ENCODE measurements at places on chromosomes 5 and 9. TPM values are rescaled to one million over a fixed set of nuclear protein-coding genes. Genes with fewer than 3 reads are reported as not detected.

Gene TTC33
- total RNA-seq = 11.1 TPM

Gene ECSCR
- 25.4 TPM for total RNA-seq

Gene ORM2
- 29.9 TPM for total RNA-seq

Gene GDA
- total RNA-seq = 0.08 TPM

Gene PDE8B
- total RNA-seq = 3.6 TPM

Gene POLE3
- total RNA-seq = 24.1 TPM

Gene CTXN3
- not detected for total RNA-seq

- DNase-seq = peak; percentile 55
- H3K27me3 ChIP-seq = no peaks in the 10 kb centered on the region
- no peak overlapping the region for H3K4me3 ChIP-seq
- H3K4me1 ChIP-seq = peaks cover 45% of the 10 kb centered on the region
- H3K36me3 ChIP-seq = no peaks in the 10 kb centered on the region
- peak overlapping the region; percentile 70 for H3K27ac ChIP-seq
These were observed 2.7 kb downstream of the NDST1 start for GRCh38 chr5:150510460-150511263.

DNA sequence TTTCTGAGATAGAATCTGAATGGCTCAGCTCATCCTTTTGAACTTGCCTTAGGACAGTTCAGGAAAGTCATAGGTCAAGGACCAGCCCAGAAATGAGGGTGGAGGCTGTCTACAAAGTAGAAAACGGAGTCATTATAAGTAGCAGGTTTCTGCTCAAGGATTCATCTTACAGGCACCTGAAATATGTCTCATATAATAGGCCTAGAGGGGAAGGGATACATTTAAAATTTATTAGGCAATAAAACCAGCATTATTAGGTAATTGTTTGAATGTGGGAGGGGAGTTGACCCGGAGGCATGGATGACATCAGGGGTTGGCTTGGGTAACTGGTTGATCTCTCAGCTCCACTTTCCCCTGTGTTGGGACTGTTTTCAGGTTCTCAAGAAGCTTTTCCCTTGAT lies 11.9 kb upstream of the GALNT10 start:
- H3K4me1 ChIP-seq = no peaks in the 10 kb centered on the region
- no peaks in the 10 kb centered on the region for H3K36me3 ChIP-seq
- no peak overlapping the region for H3K27ac ChIP-seq
- DNase-seq = no peak
- H3K4me3 ChIP-seq = no peak overlapping the region
- H3K27me3 ChIP-seq = no peaks in the 10 kb centered on the region

- H3K27ac ChIP-seq = no peak overlapping the region
- H3K4me1 ChIP-seq = no peaks in the 10 kb centered on the region
- no peak for DNase-seq
- no peaks in the 10 kb centered on the region for H3K36me3 ChIP-seq
These were observed 20.1 kb upstream of the COL15A1 start for GRCh38 chr9:98923451-98924123.

DNA sequence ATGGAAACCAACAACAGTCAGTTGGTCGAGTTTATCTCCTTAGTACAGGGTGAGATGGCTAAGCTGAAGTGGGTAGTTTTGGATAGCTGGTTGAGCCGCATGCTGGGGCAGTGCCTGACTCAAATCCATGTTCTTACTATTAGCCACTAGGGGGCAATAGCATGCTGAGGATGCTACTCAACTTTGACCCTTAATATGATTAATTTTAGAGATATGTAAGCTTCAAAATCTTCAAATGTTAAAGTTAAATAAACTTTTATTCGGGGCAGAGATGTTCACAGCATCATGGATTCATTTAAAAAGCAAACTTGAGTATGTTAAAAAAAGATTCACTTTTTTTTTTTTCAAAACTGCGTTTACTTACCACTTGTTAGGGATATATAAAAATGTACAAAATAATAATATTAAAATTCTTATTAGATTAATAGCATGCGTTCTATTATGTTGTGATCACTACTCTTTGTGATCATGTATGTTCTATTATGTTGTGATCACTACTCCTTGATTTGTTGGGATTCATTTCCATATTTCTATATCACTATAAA lies 57.0 kb downstream of the C9orf153 start:
- H3K27ac ChIP-seq = no peak overlapping the region
- H3K4me1 ChIP-seq = no peaks in the 10 kb centered on the region
- no peaks in the 10 kb centered on the region for H3K36me3 ChIP-seq
- no peak overlapping the region for H3K4me3 ChIP-seq
- no peaks in the 10 kb centered on the region for H3K27me3 ChIP-seq

GRCh38 chr9:79222483-79222882 lies 349.3 kb upstream of the TLE4 start:
- H3K27me3 ChIP-seq = no peaks in the 10 kb centered on the region
- no peak overlapping the region for H3K27ac ChIP-seq
- no peak overlapping the region for H3K4me3 ChIP-seq
- no peak for DNase-seq
- H3K36me3 ChIP-seq = no peaks in the 10 kb centered on the region

GRCh38 chr9:112861155-112861554 lies 29.5 kb downstream of the SLC46A2 start:
- no peaks in the 10 kb centered on the region for H3K27me3 ChIP-seq
- H3K4me1 ChIP-seq = peaks cover 42% of the 10 kb centered on the region
- H3K27ac ChIP-seq = peak overlapping the region; percentile 81

GRCh38 chr5:125491986-125492492 lies 745.6 kb upstream of the ZNF608 start:
- no peak overlapping the region for H3K4me3 ChIP-seq
- H3K27me3 ChIP-seq = no peaks in the 10 kb centered on the region
- H3K4me1 ChIP-seq = no peaks in the 10 kb centered on the region
- H3K27ac ChIP-seq = no peak overlapping the region
- no peaks in the 10 kb centered on the region for H3K36me3 ChIP-seq

GRCh38 chr9:129624947-129625346 lies 1.0 kb upstream of the NTMT1 start:
- peaks cover 4% of the 10 kb centered on the region for H3K36me3 ChIP-seq
- peaks cover 21% of the 10 kb centered on the region for H3K27me3 ChIP-seq
- H3K4me3 ChIP-seq = peak overlapping the region; percentile 89
- H3K27ac ChIP-seq = peak overlapping the region; percentile 92

GRCh38 chr9:68804911-68805889 lies 100.2 kb downstream of the PIP5K1B start:
- H3K27ac ChIP-seq = peak overlapping the region; percentile 48
- no peak overlapping the region for H3K4me3 ChIP-seq

DNA sequence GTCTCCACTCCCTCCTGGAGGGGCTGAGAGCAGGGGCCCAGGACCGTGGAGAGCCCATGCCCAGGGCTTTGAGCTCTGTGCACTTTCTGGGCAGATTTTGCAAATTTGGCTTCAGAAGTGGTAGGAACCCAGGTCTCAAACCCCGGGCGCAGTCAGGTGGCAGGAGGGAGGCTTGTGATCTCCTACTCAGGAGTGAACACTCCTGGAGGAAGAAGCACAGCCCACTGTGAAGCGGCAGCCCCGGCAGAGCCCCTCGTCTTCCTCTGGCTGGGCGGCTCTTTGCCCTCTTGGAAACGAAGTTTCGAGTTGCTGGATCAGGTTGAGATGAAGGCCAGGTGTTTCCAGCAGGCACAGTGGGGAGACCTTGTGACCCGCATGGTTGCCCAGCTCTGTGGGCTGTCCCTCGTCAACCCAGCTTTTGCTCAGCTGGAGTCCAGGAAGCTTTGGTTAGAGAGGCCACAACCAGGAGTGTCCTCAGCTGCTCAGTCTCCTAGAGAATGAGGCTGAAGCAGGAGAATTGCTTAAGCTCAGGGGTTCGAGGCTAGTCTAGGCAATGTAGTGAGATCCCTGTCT lies 48.5 kb downstream of the WNK2 start:
- H3K27ac ChIP-seq = no peak overlapping the region
- H3K36me3 ChIP-seq = no peaks in the 10 kb centered on the region
- no peaks in the 10 kb centered on the region for H3K27me3 ChIP-seq
- no peak for DNase-seq
- peaks cover 9% of the 10 kb centered on the region for H3K4me1 ChIP-seq

DNA sequence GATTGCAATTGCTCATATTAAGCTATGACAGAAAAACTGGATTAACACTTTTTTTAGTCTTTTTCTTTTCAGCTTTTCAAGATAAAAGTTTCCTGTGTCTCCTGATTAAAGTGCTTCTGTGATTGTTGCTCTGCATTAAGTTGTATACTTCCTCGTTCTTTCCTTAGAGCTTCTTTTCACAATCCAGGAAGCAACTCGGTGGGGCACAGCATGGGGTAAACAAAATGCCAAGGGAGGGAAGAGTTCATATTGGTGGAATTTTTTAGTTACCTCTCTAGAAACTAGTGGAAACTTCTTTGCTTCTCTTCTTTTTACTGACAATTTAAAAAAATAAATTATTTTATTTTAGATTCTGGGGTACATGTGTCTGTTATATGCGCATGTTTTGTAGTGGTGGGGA lies 37.8 kb upstream of the ARRDC3 start:
- H3K27ac ChIP-seq = no peak overlapping the region
- H3K4me3 ChIP-seq = no peak overlapping the region
- H3K4me1 ChIP-seq = peaks cover 12% of the 10 kb centered on the region
- no peaks in the 10 kb centered on the region for H3K27me3 ChIP-seq
- H3K36me3 ChIP-seq = no peaks in the 10 kb centered on the region

GRCh38 chr5:142690667-142691066 lies 4.8 kb upstream of the FGF1 start:
- no peak for DNase-seq
- H3K4me3 ChIP-seq = no peak overlapping the region
- H3K27me3 ChIP-seq = no peaks in the 10 kb centered on the region
- no peaks in the 10 kb centered on the region for H3K36me3 ChIP-seq
- no peak overlapping the region for H3K27ac ChIP-seq

DNA sequence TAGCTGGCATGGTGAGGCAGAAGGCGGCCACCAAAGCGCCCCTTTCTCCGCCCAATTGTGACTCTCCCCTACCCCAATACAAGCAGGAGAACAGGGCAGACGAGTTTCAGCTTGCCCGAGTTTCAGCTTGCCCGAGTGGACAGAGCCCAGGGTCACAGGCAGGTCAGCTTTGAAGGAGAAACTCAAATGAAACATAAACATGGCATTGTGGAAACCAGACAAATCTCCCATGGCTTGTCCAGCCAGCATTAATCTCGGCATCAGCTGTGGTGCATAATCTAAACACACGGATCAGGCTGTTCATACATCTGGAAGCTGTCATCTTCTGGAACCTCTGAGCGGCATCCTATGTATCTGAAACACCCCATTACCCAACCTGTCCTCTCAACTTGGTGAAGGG lies 16.9 kb downstream of the PTCH1 start:
- H3K4me3 ChIP-seq = no peak overlapping the region
- H3K27me3 ChIP-seq = no peaks in the 10 kb centered on the region
- H3K27ac ChIP-seq = no peak overlapping the region
- peaks cover 13% of the 10 kb centered on the region for H3K4me1 ChIP-seq
- no peak for DNase-seq
- no peaks in the 10 kb centered on the region for H3K36me3 ChIP-seq

DNA sequence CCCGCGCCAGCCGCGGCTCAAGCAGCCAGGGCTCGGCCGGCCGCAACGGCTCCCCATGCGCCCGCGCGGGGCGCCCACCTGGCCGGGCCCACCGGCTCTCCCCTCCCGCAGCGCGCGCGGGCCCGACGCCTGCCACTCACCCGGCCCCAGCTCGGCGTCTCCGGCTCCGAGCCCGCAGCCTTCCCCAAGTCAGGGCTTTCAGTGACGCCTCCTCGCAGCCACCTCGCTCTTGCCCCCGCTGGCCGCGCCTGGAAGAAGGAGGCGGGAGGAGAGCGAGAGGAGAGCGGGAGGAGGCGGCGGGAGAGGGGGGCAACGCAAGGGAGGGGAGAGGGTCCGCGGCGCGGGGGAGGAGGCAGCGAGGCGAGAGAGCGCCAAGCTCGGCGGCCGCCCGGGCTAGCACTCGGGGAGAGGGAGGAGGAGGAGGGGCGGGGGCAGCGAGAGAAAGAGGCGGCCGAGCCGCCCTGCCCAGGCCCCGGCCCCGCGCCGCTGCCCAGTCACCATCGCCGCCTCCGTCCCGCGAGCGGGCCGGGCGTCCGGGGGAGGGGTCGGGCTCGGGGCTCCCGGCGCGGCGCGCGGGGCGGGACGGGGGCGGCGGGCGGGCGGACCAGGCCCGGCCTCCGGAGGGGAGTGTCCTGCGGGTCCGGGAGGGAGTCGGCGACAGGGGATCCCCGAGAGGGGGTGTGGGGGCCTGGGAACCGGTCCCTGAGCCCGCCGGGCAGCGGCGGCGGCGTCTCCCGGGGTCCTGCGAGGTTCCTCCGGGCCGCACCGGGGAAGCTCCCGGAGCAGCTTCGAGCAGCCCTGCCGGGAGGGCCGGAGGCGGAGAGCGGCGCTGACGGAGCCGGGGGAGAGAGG lies at the start of gene LHFPL2:
TSS of gene LHFPL2 (minus strand) at position 414 of the 852 bp plus-strand sequence. CDS start 138,559 bp downstream, outside the sequence.
- no peaks in the 10 kb centered on the region for H3K36me3 ChIP-seq
- H3K4me3 ChIP-seq = peak within 1 kb of the TSS; percentile 62
- peak within 1 kb of the TSS; percentile 84 for H3K27ac ChIP-seq
- peaks cover 41% of the 10 kb centered on the region for H3K27me3 ChIP-seq
- H3K4me1 ChIP-seq = peaks cover 8% of the 10 kb centered on the region

- DNase-seq = no peak
- H3K4me1 ChIP-seq = no peaks in the 10 kb centered on the region
- H3K27me3 ChIP-seq = no peaks in the 10 kb centered on the region
- H3K4me3 ChIP-seq = no peak overlapping the region
These were observed 4.5 kb upstream of the TLE1 start for GRCh38 chr9:81693671-81694378.

GRCh38 chr9:126109575-126109974 lies 217.1 kb upstream of the MVB12B start:
- H3K4me3 ChIP-seq = no peak overlapping the region
- H3K4me1 ChIP-seq = no peaks in the 10 kb centered on the region
- H3K27me3 ChIP-seq = peaks cover 50% of the 10 kb centered on the region
- no peak overlapping the region for H3K27ac ChIP-seq

DNA sequence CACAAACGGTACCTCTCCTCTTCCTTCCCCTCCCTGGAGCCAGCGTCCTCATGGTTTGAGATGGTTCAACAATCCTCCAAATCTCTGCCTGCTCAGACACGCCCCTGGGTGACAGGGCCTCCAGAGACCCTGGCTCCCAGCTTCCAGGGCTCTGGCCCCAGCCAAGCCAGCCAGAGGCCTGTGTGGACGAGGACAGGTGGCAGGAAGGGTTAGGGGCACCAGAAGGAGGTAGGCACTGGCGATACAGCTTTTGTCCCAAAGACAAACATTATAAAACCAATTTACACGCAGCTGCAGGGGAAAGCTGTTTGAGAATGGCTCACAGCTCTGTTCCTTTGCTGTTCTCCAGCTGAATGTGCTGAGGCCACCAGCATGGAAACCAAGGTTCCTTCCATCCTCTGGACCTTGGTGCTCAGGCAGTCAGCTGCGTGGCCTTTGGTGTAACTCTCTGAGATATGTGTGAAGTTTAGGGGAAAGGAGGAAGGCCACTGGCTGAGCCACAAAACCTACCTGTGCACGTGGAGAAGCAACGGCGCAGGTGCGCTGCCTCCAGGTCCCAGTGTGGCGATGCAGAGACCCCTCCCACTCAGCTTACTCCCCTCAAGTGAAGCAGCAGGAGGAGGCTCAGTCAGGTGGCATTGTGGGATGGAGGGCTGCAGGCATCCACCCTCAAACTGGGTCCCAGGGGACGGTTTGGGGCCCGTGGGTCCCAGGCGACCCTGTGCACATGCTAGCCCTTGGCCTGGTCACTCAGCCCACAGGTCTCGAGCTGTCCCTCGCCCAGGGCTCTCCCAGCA lies 4.3 kb upstream of the QRFP start:
- no peaks in the 10 kb centered on the region for H3K27me3 ChIP-seq
- no peaks in the 10 kb centered on the region for H3K4me1 ChIP-seq
- no peaks in the 10 kb centered on the region for H3K36me3 ChIP-seq
- H3K27ac ChIP-seq = no peak overlapping the region

Measured in left lung (tissue), 14 donors.